Skin of body (tissue), 3 donors: ENCODE measurements at places on chromosomes 6 and 20. TPM values are rescaled to one million over a fixed set of nuclear protein-coding genes. Genes with fewer than 3 reads are reported as not detected.
A peak's percentile ranks its signal among the peaks of the same experiment; 100 is the strongest.

- no peak for DNase-seq
Observed at GRCh38 chr20:59600472-59600871, 3.9 kb upstream of the PHACTR3 start.

DNA sequence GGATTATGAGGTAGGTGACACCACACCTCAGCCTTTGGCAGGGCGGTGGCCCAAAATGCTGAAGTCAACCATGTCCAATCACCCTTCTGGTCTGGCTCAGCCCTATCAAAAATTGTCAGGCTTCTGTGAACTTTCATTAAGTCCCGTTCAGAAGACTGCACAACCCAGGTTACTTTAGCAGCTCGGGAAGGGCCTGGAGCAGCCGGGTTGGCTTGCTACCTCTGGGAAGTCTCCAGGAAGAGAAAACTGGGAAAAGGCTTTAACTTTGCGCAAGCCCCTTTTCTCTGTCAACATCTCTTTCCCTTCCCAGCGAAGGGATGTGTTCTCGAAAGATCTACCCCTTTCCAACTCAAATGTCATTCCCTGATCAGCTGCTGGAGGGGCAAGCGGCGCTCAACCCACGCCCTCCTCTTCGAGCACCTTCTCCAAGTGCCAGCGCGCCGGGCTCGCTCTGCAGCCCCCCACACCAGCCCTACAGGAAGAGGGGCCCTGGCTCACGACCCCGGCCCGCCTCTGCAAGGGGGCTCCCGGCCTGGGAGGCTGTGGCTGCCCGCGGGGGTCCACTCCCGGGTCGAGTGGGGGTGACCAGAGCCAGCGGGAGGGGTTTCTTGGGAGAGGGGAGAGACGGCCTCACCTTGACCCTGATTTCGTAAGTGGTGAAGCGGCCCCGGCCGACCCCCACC, 573 bp downstream of the SNX3 start:
- DNase-seq = no peak

DNA sequence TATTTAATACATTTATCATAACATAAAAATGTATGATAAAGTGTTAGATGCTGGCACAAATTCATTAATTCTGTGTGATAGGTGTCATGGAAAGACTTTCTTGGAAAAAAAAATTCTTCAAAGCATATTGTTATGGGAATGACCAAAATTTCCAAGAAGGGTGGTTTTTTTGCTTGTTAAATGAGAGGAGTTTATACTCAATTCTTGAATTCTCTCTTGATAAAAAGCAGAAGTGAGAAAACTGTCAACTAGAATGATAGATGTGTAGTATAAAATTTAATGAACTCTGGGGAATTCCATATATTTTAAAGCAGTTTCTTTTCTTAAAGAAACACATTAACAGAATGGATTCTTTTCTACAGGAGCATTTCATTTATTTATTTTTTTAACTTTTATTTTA, 62.0 kb upstream of the SNAP91 start:
- DNase-seq = no peak

Gene RIMS4
- total RNA-seq = 1.3 TPM

DNA sequence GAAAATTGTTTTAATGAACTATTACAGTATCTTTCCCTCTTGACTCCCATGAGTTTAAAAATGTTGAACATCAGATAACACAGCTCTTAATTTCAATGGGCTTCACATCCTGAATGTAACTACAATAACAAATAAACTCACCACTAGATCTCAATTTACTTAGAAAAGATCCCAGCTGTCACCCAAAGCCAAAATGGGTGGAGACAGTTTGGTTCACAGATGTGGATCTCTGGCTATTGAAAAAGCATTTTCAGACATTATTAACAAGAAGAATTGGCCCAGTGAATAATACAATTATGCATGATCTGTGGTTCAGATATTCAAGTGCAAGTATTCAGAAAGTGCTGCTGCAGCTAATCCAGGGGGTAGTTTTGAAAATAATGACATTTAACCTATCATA, 184.7 kb upstream of the RALGAPA2 start:
- peak; percentile 47 for DNase-seq

- DNase-seq = no peak
Observed at GRCh38 chr6:100237821-100238220, 226.9 kb downstream of the SIM1 start.

Gene DACT2
- 2.6 TPM for total RNA-seq

DNA sequence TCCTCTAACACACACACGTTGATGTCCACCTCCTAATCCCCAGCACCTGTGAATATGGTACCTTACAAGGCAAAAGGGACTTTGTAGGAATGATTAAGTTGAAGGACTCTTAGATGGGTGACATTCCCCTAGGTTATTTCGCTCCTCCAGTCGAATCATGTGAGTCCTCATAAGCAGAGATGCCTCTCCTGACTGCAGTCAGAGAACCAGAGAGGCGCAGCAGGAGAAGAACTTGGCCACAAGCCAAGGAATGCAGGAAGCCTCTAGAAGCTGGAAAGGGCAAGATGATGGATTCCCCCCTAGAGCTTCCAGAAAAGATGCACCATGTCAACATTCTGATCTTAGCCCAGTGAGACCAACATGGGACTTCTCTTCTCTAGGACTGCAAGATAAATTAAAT, 133.1 kb upstream of the PTPRT start:
- no peak for DNase-seq

Gene C6orf58
- total RNA-seq = 0.20 TPM

DNA sequence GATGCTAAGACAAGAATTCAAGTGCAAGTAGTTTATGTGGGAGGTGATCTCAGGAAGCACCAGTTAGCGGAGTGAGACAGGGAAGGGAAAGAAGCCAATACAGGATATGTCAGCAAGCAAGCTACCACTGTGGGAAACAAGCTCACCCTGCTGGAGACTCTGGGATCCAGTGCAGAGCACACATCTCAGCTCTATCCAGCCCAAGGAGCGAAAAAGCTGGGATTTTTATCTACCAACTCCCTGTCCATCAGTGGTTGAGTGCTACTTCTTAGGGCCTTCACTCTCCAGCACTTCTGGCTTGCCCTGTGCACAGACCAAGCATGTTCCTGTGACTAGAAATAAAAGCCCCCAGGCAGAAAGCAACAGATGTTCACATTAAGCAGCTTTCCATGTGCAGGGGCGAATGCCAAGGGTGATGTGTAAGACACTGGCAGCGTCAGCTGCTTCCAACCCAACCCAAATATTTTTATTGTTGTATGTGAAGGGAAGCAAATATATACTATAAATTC, 10.8 kb upstream of the RNF24 start:
- peak; percentile 79 for DNase-seq

Gene C6orf120
- 22.0 TPM for total RNA-seq

DNA sequence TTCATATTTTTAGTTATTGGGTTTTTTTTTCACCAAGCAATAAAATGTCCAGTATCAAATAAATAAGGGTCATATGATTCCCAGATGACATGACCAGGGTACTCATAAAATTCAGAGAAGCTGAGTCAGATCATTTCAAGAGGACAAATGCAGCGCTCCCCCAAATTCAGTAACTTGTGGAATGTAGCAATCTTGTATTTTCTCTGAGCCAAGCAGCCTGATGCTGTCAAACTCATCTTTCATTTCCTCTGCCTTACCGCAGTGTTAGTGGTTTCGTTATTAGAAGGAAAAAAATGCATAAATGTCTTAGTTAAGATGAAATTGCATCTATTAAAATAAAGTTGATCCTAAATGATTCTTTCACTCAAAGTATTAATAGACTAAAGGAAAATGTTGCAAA, 57.8 kb upstream of the EDN1 start:
- no peak for DNase-seq

GRCh38 chr6:22756365-22756764, 187.0 kb downstream of the HDGFL1 start:
- no peak for DNase-seq

GRCh38 chr20:61949363-61949713, 116.3 kb downstream of the TAF4 start:
- DNase-seq = no peak

Gene VWA7
- total RNA-seq = 0.99 TPM

Gene LIME1
- 3.7 TPM for total RNA-seq

DNA sequence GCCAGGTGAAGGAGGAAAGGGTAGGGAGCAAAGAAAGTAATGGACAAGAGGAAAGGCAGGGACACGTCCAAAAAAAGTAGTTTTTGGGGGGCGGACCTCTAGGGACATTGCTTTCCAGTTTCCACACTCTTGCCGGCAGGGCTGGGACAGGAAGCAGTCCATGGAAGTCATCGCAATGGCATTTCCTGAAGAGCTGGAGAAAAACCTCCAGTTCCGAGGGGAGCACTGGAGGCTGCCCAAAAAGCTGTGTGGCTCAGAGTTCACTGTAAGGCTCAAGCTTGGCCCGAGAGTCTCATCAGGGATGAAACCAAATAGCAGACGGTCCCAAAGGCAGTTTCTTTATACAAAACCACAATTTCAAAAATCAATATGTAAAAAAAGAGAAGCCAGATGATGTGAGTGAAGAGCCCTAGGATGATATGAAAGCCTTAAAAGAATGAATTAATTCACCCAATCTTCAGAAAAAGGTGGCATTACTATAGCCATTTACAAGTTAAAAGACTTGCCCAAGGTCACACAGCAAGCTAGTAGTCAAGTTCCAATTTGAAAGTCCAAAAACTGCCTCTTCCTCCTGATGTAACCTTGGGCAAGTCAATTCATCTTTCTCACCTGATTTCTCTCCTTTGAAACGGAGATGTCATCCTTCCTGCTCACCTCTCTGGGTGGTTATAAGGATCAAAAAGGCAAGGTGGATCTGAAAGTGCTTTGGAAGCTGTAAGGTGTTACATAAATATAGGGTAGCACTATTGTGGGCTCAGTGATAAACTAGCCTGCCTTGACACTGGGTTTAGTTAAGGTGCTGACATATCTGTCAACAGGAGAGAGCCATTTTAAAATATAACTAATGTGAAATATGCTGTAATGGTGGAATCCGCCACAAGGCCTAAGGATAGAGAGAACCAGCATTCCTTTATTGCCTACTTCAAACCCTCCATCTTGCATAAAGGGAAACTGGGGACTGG, 9.1 kb downstream of the BCL2L1 start:
- DNase-seq = peak; percentile 84

DNA sequence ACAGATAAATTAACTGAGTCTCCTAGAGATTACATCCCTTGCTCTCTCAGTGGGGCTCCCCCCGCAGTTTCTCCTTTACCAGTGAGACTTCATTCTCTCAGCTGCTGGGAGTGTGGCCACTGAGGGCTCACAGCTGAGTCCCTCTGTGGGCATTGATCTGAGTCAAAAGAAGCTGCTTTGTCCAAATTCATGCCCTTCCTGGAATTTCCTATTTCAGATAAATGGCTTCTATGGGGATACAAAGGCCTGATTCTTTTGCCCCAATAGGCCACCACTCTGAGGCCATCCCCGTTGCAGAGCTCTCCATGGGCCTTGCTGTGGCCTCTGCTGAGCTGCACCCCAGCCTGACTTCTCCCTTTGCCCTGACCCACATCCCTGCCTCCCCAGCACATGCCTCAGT, 10.0 kb downstream of the CST5 start:
- DNase-seq = no peak

Gene CENPQ
- total RNA-seq = 8.0 TPM

- no peak for DNase-seq
Observed at GRCh38 chr20:56433221-56433879, 21.3 kb downstream of the CASS4 start.

Gene ARFRP1
- total RNA-seq = 16.3 TPM

GRCh38 chr20:6739406-6739805, 28.1 kb upstream of the BMP2 start:
- no peak for DNase-seq

- no peak for DNase-seq
Observed at GRCh38 chr20:46027245-46027853, 1.7 kb upstream of the SLC12A5 start.

DNA sequence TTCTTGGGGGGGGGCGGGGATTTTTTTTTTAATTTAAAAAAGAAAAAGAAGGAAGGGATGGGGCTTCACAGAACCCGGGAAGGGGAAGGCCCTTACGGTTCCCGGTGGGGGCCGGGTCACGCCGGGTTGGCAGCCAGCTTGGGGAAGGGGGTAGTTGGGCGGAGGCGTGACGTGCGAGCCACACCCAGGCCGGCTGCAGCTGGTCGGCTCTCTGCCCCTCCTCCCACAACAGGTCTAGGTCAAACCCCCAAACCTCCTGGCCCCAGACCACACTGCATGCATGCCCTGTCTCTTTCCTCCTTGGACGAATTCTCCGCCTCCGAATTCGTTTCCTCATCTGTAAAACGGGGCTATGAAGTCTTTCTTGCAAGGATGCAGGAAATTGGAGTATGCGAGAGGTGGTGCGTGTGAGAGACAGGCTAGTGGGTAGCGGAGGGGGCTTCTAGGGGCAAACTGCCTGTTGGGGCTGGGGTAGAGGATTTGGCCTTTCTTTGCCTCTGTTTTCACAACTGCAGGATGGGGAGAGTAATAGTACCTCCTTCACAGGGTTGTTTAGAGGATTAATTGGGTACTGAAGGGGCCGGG, 828 bp downstream of the HCK start:
- no peak for DNase-seq

GRCh38 chr20:19973961-19974629, 43.1 kb upstream of the NAA20 start:
- no peak for DNase-seq

Gene TTK
- 12.0 TPM for total RNA-seq

Gene LKAAEAR1
- total RNA-seq = 0.39 TPM

GRCh38 chr6:31972709-31973350, 892 bp upstream of the DXO start:
- DNase-seq = peak; percentile 29

DNA sequence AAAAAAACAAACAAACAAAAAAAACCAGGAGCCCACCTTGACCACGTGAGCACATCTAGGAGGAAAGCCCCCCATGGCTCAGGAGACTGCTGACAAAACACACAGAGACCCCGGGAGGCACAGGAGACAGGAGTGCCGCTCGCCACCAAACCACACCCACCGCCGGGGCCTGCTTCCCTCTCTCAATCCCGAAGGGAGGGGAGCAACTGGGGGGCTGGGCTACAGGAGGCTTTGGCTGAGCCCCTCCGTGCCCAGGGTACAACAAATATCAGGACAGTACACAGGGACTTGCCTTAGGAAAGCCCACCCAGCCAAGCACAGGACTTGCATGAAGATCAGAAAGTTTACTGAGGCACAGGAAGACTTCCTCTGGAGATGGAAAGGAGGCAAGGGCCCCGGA, 102.5 kb downstream of the TAF4 start:
- no peak for DNase-seq

Gene SAMD3
- total RNA-seq = 2.6 TPM

DNA sequence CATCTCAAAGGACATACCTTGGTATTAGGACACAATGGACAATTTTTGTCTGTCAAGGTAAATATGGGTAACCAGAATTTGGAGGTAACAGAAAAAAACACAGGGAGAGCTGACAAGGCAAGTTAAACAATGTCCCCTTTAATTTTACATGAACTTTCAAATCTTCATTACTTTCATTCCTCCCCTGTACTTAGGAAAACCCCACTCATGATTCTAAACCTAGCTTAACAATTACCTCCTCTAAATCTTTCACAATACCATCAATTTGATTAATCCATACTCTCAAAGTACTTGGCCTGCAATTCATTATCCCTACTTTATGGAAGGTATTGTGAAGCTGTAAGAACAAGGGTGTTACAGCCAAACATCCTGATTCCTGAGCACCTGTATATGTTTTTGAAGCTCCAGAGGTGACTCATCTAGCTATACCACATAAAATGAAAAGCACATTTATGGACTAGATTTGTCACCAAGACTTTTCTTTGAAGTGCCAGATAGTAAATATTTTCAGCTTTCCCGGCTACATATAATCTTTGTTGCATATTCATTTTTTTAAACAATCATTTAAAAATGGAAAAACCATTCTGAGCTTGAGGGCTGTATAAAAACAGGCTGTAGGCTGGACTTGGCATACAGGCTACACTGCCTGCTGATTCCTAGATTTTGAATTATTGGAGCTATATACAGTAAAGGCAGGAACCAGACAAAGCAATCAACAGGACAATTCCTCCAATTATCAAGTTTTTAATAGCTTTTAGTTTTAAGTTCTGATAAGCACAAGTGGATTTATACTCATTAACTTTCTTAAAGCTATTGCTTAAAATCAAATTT, 22.9 kb downstream of the DEK start:
- no peak for DNase-seq
